ENCODE measurements at places on chromosomes 5 and 9.
A peak's percentile ranks its signal among the peaks of the same experiment; 100 is the strongest.

- no peak for DNase-seq
These were observed 148.0 kb downstream of the MEF2C start for GRCh38 chr5:88734983-88735382.

DNA sequence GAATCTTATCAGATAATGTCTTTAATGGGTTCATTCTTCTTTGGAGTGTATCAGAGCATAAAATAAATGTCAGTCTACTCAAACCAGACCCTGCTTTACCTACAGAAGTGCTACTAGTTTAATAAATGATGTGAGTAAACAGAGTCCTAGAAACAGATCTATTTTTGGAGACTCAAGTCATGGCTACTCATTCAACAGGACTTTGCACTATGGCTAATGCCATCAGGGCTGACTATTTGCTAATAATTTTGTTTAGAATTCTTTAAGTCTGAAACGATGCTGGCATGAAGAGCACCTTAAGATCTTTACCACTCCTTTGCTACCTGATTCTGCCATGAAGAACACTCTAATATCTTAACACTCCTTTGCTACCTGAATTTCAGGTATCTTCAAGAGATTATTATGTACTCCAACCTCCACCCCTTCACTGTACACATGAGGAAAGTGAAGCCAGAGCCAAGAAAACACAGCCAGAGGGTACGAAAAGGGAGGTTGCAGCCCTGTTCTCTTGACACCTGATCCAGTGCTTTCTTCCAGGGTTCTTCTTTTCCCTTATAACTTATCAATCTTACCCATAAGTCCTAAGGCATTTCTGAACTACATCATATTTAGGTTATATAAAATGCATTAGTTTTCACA is 62.4 kb downstream of the ZNF608 start:
- no peak for DNase-seq

GRCh38 chr5:139146809-139147482 is 51.2 kb downstream of the SIL1 start:
- DNase-seq = peak; percentile 16

- no peak for DNase-seq
These were observed 130.8 kb upstream of the POC5 start for GRCh38 chr5:75848077-75848476.

DNA sequence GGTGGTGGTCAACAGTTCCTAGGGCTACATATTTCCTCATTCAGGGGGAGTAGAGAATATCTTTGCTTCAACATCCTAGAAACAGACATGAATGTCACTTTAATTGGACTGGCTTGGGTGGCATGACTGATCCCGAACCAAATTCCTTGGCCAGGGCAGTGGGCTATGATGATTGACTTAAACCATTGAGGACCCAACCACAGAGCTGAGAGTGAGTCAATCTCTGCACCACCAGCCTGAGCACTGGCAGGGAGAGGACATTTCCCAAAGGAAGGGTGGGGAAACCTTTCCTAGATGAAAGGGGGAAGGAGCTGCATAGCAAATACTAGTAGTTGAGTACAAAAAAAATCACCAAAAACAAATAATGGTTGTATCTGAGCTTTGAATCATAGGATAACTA is 52.8 kb upstream of the ENTREP1 start:
- no peak for DNase-seq

Data from Jurkat, Clone E6-1 (cell line).